Femur (tissue), 1 donor: ENCODE measurements at places on chromosomes 2 and 18.

DNA sequence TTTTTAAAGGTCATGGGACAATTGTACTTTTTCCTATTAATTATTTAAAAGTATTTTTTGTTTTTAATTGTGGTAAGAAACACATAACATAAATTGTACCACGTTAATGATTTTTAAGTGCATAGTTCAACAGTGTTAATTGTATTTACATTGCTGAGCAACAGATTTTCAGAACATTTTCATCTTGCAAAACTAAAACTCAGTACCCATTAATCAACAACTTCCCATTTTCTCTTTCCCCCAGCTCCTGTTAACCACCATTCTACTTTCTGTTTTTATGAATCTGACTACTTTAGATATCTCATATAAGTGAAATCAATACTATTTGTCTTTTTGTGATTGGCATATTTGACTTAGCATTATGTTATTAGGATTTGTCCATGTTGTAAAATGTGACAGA lies 483.9 kb upstream of the ZNF804A start:
- no peak for DNase-seq

DNA sequence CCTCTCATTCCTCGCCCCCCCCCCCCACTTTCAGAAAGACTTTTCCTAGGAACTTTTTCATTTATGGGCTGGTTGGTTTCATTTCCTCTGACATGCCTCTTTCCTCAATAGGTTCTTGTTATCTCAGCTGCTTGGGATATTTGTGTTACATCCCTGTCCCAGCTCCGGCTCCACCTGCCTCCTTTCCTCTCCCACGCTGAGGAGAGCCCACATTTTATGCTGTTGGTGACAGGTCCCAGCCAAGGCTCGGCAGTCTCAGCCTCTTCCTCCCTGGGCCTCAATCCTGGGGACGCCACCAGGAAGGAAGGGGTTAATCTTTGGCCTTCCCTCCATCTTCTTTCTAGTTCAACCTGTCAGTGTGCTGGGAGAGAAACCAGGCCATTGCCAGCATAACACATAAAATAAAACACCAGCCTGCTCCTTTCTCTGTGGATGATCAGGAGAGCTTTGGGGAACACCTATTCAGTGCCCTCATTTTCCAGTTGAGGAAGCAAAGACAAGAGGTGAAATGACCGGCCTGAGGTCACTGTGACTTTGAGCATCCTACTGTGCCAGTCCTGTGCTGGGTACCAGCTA lies 216.9 kb upstream of the TNP1 start:
- no peak for DNase-seq

- DNase-seq, result no peak
Measured at GRCh38 chr2:79757526-79757925, 244.7 kb downstream of the CTNNA2 start.

GRCh38 chr2:54579682-54580620 lies 123.8 kb downstream of the SPTBN1 start:
- DNase-seq, result no peak

DNA sequence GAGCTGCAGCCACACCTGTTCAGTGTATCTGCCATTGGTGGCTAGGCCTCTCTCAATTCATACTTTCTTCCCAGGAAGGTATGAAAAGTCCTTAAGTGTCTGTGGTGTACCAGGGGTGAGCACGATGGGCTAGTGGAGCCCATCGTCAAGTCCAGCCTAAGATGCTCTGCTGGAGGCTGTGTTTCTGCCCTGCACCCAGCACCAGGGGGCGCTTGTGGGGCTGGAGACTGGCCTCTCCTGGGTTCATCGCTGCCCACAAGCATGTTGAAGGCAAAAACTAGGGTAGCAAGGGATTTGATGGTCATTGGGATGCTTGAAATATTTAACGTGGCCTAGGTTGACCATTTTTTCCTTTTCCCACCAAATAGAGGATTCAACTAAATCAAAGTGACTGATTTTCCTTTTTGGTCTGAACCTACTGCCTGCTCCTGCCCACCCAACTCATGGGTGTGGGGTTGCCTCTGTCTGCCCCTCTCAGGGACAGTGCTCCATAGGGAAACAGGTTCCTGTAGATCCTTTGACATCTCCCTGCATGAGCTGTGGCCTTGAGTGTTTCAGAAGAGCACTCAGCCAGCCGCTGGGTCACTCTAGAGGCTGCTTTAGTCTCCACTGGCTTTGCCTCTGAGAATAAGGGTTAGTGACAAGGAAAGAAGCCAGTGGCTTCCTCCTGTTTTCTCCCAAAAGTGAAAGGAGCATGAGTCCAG lies 59.0 kb downstream of the TPGS2 start:
- no peak for DNase-seq

DNA sequence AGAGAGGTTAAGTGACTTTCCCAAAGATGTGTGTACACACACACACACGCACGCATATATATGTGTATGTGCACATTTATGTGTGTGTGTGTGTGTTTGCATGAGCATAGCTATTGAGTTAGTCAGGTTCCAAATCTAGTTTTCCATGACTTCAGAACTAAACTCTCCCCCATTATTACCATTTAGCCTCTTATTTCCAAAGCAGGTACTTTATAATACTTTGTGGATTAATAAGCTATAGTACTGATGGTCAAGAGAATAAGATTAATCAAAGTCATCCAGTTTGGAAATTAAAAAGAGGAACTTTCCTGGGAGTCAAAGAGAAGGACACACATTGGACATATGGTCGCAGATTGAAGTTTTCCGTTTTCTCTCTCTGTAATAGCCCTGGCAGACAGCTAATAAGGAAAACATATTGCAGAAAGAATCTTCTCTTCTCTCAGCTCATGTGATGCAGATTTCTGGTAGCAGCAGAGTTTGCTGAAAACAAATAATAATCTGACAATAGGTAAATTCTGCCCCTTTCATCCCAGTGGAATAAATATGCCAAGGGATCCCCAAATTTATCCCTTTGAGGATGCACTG lies 410.9 kb upstream of the TCF4 start:
- no peak for DNase-seq

DNA sequence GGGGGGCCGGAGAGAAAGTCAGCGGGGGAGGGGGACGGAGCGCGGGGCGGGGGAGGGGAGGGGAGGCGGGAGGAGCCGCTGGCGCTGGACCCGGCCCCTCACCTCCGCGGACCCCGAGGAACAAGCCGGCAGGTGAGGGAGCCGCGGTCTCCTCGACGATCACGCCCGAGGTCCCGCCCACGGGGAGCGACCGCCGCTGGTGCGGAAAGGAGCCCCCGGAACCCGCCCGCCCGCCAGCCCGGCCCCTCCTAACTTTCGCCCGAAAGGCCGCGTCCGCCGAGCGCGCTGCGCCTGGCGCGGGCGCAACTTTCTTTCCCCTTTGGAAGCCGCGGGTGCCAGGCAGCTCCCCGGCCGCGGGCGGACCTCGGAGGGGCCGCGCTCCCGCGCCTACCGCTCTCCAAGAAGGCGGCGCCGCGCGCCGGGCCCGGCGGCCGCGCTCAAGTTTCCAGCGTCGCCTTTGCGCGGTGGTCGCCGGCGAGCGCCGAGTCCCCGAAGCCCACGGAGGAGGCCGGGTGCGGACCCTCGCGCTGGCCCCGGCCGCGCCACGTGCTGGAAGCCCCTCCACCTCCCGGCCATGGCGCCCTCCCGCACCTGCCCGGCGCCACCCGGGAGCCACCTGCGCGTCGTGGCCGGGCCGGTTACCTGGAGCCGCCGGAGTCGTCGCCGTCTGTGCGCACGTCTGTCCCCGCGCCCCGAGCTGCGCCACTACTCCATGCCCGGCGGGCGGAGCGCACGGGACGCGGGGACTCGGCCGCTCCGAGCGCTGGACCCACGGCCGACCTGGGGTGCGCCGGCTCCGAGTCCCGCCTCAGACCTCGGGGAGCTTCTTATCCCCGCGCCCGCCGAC lies at the start of gene ALKAL2:
TSS of gene ALKAL2 (minus strand) at position 181 of the 847 bp plus-strand sequence. CDS start 256 bp downstream, outside the sequence.
- peak; percentile 30 for DNase-seq

DNA sequence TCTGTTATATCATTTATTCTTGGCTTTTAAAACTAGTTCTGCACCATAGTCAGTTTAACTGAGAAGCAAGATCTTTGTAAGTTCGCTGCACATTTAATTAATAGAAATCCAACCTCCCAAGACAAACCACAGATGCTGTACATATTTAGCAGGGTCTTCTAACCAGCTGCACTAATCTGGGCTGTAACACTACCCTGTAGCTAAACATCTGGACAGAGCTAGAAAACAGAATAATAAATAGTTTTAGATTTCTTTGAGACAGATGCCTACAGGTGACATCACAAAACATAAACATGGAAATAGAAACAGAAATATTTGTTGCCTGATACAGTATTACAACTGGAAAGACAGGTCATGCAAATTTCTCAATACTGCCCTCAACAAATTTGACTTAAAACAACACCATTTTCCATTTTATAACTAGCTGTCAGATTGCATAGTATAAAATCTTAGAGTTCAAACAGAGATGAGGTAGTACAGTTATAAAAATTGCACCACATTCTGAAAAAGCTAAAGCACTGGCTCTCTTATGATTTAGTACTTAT lies 315.1 kb downstream of the NR4A2 start:
- no peak for DNase-seq

DNA sequence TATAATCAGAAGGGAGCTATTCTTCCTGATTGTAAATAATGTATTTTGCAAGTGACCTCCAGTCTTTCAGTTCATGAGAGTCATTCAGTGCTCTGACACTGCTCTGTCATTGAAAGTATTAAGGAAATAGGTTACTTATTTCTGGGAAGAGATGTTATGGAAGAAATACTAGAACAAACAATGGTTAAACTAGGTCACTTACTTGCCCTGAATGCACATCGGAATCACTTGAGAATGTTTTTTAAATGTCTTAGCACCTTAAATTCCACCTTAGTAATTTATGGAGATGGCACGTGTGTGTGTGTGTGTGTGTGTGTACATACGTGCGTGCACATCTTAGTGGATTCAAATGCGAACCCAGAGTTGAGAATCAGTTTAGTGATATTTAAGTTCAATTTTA lies 126.6 kb upstream of the KCNH7 start:
- DNase-seq, result no peak

- no peak for DNase-seq
Measured at GRCh38 chr2:180222644-180223043, 215.5 kb upstream of the CWC22 start.

DNA sequence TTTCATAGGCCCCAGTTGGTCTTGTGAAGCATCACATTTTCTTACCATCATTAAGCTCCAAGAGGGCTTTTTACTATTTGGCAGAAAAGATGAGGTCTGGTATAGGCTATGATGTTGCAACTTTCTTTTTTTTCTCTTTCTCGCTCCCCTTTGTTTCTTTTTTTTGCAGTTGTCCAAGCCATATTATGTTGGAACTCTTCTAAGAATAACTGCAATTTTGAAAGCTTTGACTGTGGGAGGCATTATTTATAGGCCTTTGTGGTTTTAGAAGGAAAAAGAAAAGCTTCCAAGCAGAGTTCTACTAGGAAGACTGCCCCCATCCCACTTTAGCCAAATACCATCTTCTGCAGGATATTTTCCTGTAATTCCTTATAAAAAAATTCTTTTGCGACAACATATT lies 571.6 kb downstream of the ARHGAP15 start:
- DNase-seq, result no peak

DNA sequence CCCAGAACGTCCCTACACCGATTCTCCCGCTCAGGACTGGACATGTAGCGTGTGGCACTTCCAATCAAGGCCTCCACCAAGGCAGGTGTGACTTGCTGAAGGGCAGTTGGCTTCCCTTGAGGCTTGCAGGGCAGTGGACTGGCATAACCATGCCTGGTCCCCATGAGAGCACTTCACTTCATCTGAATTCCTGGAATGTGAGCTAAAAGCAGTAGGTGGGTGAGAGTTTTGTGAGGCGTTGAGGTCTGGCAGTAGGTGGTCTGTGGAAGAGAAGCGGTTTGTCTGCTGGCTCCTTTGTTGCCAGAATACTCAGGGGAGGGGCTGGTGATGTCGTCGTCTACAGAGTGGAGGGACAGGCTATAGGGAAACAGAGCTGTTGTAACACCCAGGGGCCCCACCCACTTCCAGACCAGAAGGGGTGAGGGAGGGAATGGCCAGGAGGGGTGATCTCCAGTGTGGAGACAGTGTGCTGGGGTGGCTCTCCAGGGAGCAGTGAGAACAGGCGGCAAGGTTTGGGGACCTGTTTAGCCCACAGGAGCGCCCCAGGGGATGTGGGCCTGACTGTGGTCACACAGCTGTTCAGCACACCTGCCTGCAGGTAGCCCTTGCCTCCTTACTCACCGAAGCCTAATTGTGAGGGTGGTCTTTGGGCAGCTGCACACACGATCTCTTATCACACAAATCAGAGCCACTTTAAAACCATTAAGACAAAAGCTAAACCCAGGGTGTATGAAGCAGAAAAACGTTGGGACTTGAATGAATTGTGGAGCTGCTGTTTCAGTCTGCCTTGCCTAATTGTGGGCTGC lies 21.5 kb upstream of the ALKAL2 start:
- no peak for DNase-seq

DNA sequence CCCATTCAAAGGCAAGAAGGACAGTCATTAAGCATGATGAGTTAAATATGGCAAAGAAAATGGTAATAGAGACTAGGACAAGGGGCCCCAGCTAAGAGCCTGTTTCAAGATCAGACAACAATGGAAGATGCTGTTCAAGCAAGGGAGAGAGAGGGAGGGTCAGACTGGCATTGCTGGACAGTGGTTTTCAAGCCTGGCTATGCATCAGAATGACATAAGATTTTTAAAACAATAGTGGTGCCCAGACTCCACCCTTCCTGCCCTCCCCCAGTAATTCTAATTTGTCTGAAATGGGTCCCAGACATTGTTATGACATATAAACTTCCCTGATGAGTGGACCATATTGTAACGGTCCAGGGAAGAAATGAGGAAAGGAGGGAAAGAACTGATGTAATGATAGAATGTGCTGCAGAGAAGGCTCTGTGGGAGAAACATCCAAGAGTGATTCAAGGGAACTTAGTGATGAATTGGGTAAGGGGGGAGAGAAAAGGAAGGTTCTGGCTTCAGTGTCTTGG lies 112.9 kb upstream of the TRIB2 start:
- DNase-seq, result no peak

DNA sequence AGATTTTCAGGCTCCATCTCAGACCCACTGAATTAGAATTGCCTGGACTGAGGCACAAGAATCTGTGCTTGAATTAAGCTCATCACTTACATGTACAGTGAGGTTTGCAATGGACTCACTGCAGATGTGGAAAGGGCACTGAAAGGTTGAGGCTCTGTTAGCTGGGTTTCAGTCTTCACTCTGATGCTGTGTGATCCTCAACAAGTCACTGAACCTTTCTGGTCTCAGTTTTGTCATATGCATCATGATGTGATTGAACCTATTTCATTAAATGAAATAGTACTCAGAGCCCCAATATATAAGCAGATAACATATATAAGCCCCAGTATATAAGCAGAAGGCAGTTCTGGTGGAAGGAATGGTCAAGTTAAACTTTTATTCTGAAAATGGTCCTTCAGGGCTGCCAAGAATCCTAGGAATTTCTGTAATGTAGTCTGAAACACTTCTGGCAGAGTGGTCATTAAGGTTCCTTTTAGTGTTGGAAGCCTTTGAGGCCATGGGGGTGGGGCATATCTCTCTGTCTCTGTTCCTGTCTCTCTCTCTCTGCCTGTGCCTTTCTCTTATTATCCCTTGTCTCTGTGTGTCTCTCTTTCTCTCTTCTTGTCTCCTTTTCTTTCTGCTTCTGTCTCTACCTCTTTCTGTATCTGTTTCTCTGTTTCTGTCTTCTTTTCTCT lies 110.4 kb downstream of the ADCYAP1 start:
- no peak for DNase-seq
